Activated CD8-positive, alpha-beta memory T cell treated with anti-CD3 and anti-CD28 coated beads for 1 hour (primary cell): ENCODE measurements at places on chromosomes 1 and 21.

- no peak for DNase-seq
These were observed 39.6 kb downstream of the UCHL5 start for GRCh38 chr1:193019442-193020026.

GRCh38 chr1:30727824-30728223 is 4.4 kb upstream of the MATN1 start:
- no peak for DNase-seq

DNA sequence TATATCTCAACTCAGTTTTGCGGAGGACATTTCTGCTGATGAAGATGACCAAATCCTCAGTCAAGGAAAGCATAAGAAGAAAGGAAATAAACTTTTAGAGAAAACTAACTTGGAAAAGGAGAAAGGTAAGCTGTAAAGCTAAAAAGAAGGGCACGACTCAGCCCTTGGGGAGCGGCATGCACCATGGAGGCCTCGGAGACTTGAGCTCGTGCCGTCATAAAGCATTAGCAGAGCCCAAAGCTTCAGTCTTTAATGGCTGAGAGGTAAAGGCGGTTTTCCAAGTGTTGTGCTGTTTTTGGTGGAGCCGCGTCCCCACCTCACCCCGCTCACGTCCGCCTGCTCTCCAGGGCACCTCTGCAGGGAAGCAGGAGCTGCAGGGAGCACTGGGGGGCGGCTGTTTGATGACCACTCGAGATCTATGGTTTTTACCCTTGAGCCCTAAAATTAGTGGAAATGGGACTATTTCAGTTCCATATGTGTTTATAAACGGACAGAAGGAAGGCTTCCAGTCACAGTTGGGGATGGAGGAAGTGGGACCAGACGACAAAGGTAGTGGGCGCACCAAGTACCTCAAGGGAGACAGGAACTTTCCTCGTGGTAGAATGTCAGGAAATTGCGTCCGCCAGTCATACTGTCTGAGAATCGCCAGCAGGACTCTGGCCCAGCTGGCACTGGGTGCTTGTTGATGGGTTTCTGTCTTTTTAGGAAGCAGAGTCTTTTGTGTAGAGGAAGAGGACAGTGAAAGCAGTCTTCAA is 27.6 kb downstream of the RRP1B start:
- no peak for DNase-seq

DNA sequence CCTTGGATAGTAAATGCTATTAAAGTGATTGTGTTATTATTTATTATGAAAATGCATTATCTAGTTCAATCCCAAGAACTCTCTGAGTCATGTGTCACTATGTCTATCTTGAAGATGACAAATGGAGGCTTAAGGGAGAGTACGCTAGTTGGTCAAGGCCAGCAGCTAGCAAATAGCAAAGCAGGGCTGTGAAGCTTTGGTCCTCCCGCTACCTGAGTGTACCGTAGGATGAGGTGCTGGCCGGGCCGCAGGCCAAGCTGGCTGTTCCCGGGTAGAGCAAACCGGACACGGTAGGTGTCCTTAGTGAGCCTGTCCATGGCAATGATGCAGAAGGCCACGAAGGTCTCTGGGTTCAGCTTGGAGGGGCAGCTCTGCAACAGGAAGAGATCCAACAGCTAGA is 9.3 kb downstream of the CYB5RL start:
- no peak for DNase-seq

DNA sequence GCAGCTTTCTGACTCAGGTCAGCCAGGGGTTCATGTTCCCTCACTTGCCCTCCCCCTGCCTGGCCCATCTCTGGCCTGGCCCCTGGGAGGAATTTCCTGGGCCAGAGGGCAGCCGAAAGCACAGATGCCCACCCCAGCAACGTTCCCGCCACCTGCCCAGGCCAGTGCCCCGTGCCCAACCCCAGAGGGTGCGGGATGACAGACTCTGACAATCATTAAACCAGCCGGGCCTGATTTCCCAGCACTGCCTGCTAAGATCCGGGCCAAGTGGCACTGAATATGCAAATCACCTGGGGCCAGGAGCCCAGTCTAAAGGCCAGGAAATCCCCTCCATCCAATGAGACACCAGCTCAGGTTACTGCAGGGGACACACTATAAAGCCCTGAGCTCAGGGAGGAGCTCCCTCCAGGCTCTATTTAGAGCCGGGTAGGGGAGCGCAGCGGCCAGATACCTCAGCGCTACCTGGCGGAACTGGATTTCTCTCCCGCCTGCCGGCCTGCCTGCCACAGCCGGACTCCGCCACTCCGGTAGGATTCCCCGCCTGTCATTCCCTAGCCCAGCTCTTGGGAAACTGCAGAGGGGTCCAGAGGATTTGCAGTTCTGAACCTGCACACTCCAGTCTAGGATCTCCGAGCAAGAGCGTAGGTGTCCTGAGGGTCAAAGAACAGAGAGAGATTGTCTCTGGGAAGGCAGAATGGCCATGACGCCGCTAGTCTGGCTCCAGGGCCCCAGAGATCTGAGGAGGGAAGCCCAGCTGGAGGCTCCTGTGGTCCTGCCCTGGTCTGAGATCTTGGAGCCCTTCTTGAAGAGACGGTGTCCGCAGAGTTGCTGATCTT is at the start of gene ELF3:
ELF3 (plus strand) TSS at position 408 of the 836 bp plus-strand sequence. CDS start 550 bp downstream, outside the sequence.
- no peak for DNase-seq
